Activated T-cell treated with anti-CD3 and anti-CD28 coated beads, Interleukin-2, amount 50 U/mL, for 24 hours (primary cell): ENCODE measurements at places on chromosomes 5 and 9.
A peak's percentile ranks its signal among the peaks of the same experiment; 100 is the strongest.

DNA sequence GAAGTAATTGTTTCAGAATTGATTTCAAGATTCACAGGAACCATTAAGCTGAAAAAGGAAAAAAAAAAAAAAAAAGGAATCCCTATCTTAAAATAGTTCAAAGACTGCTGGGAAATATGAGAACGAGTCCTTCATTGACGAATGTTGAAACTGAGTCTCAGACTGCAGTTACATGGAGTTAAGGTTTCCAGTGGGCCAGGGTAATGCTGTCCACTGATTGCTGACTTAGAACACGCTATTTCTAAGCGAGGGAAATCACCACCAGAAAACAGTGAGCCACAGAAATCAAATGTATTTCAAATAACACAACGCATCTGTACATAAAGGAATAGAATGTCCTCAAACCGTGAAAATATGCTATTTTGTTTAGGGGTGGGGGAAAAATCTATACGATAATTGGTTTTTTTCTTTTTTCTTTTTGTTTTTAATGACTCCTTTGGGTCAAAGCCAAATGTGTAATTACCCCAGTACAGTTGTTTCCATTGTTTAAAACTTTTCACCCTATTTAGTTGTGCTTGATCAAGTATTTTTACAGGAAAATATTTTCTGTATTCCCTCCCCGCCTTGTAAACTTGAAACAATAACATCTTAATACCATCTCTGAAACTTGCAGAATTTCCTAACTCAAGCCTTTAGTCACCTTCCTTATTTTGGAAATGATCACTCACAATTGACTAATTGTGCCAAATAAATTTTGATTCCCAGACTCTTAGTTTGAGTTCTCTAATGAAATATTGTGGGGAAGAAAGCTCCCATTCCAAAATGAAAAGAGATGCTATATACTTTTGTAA lies 208.3 kb downstream of the MCTP1 start:
- no peak for DNase-seq

GRCh38 chr9:133264235-133264764 lies 10.7 kb downstream of the ABO start:
- DNase-seq: no peak

- no peak for DNase-seq
Measured at GRCh38 chr5:123907349-123907748, 395.4 kb downstream of the CSNK1G3 start.

DNA sequence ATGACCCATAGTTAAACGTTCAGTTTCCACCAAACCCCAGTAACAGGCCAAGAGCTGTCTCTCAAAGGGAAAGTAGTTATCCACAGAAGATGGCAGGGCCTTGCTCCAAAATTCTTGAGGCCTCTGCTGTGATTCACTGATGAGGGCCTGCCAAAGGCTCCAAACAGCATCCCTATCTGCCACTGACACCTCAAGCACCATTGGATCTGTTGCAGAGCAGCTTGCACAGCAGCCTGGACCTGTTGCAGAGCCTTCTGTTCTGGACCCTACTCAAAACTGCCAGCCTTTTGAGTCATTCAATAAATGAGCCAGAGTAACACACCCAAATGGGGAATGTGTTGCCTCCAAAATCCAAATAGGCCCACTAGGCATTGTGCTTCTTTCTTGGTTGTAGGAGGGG lies 741.5 kb upstream of the RGMB start:
- no peak for DNase-seq

DNA sequence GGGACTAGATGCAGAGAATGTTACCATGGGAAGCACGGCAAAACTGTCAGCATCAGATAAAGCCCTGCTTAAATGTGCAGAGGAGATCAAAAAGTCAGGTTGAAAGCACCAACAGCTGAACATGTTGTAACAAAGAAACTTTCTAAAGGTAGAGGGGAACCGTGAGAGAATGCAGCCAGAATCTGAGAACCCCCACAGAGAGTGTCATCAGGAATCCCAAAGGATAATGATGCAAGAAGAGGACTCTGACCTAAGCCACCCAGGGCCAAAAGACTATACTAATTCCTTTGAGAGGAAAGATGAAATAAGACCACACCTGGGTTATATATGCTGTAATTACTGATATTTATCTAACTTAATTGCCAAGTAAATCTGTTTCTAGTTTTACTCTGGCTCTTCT lies 116.6 kb downstream of the PCSK1 start:
- no peak for DNase-seq

- no peak for DNase-seq
Measured at GRCh38 chr9:127761491-127761956, 16.9 kb downstream of the SH2D3C start.

DNA sequence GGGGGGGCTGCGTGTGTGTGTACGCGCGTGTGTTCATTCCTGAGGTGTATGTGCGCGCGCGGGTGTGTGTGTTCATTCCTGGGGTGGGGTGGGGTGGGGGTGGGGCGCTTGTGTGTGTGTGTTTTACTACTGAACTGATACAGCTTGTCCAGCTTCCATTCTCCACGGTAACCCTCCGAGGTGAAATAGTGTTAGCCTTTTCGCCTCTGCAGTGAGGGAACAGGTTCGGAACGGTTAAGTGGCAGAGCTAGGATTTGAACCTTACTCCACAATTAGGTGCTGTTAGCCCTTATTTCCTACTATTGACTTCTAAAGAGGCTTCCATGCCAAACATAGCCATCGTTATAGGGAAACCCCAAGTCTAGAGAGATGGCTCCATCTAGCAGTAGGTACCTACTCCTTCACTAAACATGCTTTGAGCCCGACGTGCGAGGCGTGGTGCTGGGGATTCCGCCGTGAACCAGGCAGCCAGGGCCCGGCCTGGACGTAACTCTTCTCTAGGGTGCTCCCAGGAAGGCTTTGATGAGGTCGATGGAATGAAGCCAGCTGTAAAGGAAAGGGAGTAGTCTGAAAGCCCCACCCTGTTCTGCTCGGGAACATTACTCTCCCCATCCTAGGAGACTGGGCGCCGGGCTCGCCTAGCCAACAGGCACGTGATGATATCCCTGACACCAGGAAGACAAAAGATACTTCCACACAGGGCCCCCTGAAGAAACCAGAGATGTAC lies 782 bp upstream of the SKP1 start:
- no peak for DNase-seq

DNA sequence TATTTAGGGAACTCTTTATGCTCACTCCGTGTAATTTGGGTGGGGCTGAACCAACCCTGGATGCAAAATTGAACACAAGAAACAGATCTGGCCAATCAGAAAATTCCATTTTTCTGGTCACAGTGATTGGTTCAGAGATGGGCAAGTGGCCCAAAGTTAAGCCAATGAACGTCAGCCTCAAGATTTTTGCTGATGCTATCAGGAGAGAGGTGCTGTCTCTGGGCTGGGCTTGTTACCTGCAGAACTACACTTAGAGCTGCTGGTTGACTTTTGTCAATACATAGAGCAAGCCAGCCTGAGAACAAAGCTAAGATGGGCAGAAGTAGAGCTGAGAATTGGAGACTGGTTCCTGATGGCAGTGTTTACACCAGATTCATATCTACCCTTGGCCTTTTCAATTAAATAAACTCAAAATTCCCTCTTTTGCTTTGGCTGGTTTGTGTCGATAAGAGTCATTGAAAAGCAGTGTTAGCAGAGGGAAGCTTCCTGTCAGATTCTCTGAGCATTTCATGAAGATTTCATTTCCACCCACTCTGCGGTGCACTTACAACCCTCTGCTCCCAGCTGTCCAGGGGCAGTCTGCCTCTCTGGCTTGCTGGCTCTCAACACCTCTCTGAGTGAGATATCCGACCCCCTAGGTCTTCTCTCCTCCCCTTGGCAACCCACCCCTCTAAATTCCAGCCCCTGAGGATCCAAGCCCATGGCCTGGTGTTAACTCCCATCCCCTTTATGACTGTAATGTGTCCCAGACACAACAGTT lies 64.5 kb upstream of the PPARGC1B start:
- no peak for DNase-seq

- DNase-seq: no peak
Measured at GRCh38 chr9:69176471-69177171, 2.5 kb downstream of the TJP2 start.

GRCh38 chr5:158968150-158968549 lies 131.6 kb downstream of the EBF1 start:
- DNase-seq: no peak

DNA sequence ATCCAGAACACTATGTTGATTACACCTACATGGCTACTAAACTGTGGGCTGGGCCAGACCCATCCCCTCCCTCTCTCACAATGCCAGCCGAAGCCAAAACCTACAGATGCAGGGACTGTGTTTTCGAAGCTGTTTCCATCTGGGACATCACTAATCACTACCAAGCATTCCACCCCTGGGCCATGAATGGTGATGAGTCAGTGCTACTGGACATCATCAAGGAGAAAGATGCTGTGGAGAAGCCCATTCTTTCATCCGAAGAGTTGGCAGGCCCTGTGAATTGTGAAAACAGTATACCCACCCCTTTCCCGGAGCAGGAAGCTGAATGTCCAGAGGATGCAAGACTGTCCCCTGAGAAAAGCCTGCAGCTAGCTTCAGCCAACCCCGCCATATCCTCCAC lies 65.0 kb downstream of the ZNF462 start:
- DNase-seq: no peak

DNA sequence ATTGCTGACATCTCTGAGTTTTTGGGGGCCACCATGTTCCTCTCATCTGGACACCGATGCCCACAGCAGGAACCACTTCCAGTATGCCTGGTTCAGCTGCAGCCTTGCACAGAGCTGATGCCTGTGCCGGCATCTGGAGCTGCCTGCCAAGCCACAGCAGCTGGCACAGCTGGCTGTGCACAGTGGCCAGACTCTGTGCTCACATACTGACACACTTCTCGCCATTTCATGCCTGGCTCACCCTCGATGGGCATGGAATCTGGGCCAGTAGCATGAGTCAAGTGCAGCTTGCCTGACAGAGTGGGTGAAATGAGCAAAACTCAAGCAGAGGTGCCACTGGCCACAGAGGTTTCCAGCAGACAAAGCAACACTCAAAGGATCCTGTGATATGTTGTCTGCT lies 863.4 kb downstream of the DNAH5 start:
- DNase-seq: no peak

GRCh38 chr9:71762900-71763653 lies 5.2 kb downstream of the CEMIP2 start:
- DNase-seq: no peak

DNA sequence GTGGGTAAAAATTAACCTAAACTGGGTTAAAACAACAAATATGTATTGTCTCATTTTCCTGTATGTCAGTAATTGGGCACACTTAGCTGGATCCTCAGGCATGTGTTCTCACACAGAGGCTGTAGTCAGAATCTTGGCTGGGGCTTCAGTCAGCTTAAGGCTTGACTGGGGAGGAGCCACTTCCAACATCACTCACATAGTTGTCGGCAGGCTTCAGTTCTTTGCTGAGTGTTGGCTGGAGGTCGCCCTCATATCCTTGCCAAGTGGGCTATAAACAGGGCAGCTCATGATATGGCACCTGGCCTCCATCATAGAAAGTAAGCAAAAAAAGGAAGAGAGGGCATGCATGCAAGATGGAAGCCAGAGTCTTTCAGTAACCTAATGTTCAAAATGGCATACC lies 173.0 kb downstream of the GIN1 start:
- DNase-seq: no peak

DNA sequence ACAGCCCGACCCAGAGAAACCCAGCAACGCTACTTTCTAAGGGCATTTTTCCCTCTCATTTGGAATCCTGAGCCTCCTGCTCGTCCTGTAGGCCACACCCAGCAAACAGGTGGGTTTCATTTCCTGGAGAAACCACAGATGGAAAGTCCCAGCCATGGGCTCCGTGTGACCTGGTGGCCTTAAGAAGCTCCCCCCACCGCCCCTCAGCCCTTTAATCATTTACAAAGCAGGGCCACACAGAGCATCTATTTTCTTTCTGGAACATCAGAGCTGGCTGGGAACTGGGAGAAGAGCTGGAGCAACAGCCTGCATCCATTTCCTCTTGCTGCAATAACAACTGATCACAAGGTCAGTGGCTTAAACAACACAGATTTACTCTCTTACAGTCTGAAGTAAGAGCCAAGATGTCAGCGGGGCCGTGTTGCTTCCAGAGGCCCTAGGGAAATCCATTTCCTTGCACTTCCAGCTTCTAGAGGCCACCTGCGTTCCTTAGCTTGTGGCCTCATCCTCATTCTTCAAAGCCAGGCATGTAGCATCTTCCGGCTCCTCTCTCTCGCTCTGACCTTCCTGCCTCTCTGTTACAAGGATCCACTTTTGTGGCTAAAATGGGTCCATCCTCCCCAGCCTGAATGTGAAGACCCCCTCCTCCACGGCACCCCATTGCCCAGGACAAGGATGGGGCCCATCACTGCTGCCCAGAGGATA lies 40.5 kb downstream of the C9orf50 start:
- DNase-seq: peak; percentile 47

GRCh38 chr5:110580625-110581024 lies 145.8 kb downstream of the TMEM232 start:
- no peak for DNase-seq

DNA sequence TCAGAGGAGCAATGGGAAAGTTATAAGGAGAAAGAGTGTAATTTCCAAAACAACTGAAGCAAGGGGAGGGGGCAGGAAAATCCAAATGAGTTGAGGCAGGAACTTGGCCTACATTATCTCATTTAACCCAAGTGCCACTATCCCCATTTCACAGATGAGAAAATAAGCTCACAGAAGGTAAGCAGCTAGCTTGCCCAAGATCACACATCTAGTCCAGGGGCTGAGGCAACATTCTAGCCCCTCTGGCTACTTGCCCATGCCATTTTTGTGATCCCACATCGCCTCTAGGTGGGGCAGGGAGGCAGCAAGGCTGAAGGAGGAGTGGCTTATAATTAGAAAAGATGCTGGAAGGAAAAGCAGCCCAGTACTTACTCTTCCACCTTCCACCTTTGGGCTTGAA lies 2.6 kb upstream of the PSIP1 start:
- DNase-seq: no peak

- no peak for DNase-seq
Measured at GRCh38 chr5:170769246-170769645, 14.3 kb upstream of the GABRP start.

DNA sequence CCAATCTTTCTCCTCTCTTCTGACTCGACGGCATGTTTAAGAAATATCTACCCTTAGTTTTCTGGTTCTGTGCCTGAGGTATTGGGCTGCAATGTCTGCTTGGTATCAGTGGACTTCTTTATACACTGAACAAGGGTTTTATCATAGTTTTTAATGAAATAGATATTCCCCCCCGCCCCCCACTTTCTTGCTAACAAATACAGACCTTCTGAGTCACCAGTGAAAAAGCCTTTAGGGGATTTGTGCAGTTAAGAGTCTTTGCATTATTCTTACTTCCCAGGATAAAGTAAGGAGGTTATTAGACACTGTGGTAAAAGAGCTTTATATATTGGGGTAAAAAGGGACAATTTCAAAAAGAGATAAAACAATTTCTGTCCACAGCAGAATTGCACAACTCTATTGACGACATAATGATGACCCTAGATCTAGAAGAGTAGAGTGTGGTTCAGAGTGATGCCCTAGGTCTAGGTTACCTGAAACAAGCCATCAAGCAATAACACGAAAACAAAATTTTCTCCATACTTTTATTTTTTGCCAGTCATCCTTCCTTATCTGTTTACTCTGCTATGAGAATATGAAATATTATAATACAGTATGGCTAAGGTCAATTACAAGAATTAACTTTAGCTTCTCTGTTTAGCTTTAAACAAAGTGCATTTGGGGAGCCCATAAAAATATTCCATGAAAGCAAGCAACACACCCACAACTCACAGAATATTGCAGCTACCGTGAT lies 110.7 kb downstream of the PLK2 start:
- no peak for DNase-seq

- no peak for DNase-seq
Measured at GRCh38 chr5:38154615-38155204, 103.6 kb upstream of the EGFLAM start.
